Stimulated activated CD8-positive, alpha-beta memory T cell treated with anti-CD3 and anti-CD28 coated beads, Interleukin-7, amount 100 ng/mL, for 1 hour (primary cell): ENCODE measurements at places on chromosomes 7 and 10.

GRCh38 chr7:140161047-140161446 is 15.7 kb downstream of the KDM7A start:
- no peak for DNase-seq

- DNase-seq = no peak
Measured at GRCh38 chr7:30937416-30937815, 25.8 kb downstream of the AQP1 start.

DNA sequence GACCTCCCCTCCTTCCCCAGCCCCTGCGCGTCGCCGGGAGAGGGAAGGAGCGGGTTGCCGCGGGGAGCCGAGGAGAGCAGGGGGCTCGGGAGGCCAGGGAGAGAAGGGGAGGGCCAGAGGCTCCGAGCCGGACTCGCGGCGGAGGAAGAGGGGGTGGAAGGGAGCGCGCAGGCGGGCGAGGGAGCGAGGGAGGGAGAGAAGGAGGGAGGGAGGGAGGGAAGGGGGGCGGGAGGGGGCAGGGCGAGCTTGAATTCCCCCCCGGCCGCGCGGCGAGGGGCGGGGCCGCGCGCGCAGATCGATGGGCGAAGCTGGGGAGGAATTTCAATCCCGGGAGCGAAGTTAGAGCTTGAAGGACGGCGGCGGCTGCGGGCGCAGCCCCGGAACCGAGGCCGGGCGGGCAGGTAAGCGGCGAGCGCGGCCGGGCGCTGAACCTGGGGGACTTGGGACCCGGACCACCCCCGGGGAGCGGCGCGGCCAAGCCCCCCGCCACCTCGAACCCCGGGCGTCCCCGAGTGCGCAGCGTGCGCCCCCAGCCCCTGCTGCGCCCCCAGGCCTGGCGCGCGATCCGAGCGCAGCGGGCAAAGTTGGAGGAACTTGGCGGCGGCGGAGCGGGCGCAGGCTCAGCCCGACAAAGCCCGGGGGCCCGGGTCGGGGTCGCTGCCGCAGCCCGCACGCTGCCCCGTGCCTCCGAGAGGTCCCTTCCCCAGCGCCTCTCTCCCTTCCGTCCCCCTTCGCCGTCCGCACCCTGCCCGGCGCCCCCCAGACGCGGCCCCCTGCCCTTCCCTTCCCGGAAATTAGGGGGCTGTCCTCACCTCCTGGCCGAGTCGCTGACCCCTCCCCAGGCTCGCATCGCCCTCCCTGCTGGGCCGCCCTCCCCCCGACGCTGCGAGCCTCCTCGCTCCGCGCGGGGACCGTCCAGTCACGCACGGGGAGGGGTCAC is at the start of gene ELFN1:
Gene ELFN1 (plus strand): TSS at position 324 of the 940 bp plus-strand sequence. CDS start 74,320 bp downstream, outside the sequence.
- DNase-seq = no peak

- no peak for DNase-seq
Measured at GRCh38 chr10:113916053-113916452, 61.6 kb downstream of the NHLRC2 start.

GRCh38 chr10:23556727-23557440 is 118.0 kb downstream of the OTUD1 start:
- no peak for DNase-seq

- DNase-seq = peak; percentile 13
Measured at GRCh38 chr7:23055582-23056178, 41.8 kb upstream of the HYCC1 start.

GRCh38 chr10:92240289-92241157 is 50.4 kb downstream of the CPEB3 start:
- DNase-seq = no peak

GRCh38 chr10:8181496-8182157 is 127.1 kb downstream of the GATA3 start:
- DNase-seq = no peak

DNA sequence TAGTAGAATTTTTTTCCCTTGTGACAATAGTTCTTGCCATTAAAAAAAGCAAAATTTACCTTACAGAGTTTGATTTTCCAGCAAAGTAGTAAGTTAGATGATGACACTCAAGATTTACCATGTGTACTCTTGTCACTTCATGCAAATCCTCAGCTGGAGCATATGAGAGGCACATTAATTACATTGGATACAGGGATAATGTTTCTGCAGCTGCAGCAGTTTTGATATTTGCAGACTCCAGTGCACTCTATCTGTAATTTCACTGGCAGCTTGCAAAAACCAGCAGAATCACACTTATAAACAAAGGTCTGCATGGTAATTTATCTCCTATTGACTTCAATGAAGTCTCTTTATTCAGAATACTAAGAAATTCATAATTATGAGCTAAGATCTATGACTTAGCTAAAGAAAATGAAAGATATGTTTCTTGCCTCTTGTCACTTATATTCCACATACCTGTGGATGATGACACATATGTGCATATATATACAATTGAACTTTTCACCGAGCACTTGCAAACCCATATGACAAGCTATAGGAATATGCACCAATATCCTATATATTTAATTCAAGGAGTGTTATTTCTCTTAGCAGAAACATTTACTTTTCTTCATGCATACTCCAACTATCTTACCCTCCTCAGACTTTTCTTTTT is 530.6 kb downstream of the PHTF2 start:
- DNase-seq = no peak

DNA sequence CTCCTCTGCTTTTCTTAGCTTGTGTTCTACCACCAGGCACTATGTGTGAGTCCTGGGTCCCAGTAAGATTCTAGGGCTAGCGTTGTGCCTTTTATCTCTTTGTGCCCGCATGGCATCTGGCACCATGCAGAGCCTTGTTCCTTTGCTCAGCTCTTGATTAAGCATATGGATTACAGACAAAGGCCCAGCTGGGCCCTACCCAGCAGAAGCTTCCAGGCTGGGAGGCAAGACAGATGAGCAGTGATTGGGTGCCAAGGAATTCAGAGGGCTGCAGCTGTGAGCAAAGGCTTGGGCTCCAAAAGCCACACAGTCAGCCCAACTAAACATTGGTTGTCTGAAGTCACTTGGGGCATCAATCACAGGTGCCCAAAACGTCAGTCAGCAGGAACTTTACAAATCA is 2.0 kb downstream of the ACSM6 start:
- no peak for DNase-seq

- DNase-seq = no peak
Measured at GRCh38 chr7:46739518-46740234, 818.6 kb upstream of the IGFBP3 start.

DNA sequence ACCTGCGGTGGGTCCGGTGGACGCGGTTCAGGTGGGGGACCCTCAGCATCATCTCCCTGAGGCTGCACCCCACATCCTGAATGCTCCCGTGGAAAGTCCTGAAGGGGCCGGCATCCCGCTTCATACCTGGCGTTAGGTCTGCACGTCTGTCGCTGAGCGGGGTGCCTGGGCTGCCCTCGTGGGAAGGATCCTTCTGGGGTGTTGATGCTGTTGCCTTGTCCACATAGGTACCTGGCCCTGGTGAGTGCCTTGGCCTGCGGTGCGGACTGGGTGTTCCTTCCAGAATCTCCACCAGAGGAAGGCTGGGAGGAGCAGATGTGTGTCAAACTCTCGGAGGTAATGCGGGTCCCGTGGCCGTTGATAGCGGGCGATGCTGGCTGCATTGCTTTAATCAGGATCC is 37.8 kb downstream of the PFKP start:
- DNase-seq = no peak

DNA sequence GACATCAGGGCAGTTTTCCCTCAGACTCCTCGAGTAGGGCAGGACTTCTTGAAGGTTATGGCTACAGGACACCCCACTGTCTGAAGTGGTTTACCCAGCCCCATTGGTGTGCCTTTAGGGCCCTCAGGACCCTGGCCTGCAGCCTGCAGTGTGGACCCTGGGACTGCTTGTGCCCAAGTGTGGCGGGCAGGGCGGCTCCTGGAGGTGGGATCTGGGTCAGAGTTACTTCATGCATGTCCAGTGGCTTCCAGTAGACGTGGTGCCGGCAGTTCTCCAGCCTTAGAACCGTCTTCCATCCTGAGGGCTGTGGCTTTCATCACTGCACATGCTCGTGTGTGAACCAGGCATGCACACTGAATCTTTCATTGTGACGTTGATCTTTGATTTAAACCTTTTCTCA is 16.7 kb downstream of the EIF3B start:
- DNase-seq = no peak

DNA sequence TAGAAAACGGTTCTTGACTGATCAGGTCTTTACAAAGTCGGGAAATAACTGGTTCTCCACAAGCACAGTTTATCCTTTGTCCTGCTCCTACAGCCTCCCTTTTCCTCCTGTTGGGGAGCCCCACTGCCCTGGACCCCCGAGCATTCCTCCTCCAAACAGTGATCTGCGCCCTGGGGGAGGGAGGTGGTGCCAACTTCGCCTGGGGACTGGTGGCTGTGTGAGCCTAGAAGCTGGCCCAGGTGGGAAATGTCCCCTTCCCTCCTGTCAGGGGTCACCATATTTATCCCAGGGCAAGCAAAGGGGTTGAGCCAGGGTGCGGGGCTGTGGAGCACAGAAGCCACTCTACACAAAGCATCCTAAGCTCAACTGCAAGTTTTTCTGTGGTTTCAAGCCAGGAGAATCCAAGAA is 5.2 kb downstream of the HMX3 start:
- no peak for DNase-seq

- DNase-seq = no peak
Measured at GRCh38 chr7:94778711-94779459, 123.0 kb upstream of the SGCE start.

GRCh38 chr7:96414931-96415292 is 93.0 kb upstream of the SLC25A13 start:
- no peak for DNase-seq

DNA sequence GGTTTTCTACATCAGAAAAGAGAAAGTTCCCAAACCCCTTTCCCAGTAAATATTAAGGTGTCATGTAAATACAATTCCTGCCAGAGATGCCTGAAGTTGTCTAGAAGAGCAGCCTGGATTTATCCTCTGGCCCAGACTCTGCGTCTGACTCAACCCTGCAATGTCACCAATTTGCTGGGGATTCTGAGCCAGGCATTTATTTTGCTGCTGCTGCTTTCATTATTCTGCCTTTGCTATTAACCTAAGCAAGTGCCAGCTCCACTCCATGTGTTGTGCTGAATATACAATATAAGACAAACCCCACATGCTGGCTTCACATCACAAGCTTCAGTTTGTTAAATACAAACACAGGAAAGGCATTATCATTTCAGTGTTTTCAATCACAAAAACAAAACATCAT is 59.1 kb downstream of the ELAPOR2 start:
- DNase-seq = no peak

DNA sequence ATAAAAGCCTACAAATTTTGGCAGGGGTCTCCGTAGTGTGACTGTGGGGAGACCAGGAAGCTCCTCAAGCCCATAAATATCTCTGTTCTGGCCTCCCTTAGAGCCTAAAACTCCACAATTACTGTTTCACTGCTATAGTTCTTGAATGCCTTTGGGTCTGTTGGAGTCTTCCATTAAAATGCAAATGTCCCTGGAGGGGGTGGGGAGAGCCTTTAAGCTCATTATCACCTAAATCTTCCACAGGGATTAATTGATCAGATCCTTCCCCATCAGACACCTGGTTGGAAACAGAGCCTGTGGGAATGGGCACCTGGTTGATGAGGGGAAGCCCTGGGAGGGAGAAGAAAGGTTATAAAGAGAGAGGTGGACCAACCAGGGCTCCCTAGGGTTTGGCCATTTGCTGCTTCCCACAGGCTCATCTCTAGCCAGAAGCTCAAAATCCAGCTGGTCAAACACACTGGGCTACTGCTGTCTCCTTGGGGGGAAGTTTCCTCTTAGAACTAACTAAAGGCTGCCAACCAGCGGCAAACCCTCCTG is 718.2 kb downstream of the LRMDA start:
- no peak for DNase-seq

GRCh38 chr7:159158125-159158887 is 13.6 kb upstream of the VIPR2 start:
- no peak for DNase-seq

GRCh38 chr10:26445411-26446031 is 7.4 kb downstream of the APBB1IP start:
- DNase-seq = no peak

DNA sequence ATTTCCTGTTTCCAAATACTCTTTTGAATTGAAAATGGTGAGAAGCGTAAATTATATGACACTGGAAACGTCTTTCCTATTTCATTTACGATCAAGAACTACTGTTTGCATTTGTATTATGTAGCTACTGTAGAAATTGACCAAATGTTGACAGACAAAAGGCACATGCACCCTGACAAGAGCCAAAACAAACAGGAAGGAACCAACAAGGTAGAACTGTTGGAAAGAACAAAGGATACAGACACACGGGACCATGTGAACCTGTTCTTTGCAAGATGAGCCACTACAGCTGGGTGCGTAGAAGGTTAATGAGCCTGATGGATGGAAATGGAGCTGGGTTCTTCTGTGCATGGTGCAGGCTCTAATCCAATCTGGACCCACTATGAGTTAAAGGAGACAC is 48.4 kb upstream of the FZD8 start:
- no peak for DNase-seq

DNA sequence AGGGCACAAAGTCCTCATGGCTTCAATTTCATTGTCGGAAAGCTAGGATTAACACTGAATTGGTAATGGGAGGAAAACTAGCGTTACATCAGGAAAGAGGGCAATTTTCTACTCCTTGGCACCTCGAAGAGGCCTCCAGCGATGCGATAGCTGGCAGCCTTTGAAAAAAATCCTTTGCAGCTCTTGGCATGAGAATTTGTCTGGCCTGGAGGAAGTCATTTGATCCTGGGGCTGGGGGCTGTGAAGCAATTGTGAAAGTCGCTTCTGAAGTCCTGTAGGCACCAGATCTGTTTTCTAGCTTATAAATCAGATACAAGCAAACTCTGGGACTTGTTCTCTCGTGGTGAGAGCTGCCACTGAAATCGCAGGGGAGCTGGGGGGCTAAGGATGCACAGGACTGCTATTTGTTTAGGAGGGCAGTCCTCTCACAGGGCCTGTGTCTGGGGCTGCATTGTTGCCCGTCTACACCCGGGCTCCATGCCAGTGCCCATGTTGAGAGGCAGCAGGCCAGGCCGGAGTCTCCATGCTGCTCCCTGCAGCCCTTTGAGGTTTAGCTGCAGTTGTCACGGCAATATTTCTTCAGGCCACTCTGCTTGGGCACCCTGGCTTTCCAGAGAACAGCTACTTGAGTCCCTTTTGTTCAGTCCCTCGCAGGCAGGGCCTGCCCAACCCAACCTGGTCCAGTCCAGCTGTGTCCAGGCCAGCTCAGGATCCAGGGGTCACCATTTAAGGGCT is 206.8 kb upstream of the LYZL1 start:
- no peak for DNase-seq

DNA sequence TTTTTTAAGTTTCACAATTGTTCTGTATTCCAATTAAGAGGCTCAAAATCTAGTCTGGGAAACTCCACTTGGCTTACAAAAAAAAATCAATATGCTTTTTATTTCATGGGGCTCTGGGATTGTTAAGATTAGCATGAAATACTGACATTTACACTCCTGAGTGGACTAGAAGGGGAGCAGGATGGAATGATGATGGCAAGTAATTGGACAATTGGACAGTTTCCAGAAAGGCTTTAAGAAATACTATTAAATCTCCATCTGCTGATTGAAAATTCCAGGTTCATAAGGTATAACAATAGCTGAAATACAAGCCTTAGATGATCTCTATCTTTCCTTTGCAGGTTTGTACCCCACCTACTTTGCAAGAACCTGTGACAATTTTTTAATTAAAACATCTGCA is 184.4 kb downstream of the LRRTM3 start:
- DNase-seq = no peak

- DNase-seq = no peak
Measured at GRCh38 chr10:121696854-121697253, 98.6 kb upstream of the FGFR2 start.
